ENCODE measurements at places on chromosomes 5 and 9. TPM values are rescaled to one million over a fixed set of nuclear protein-coding genes. Genes with fewer than 3 reads are reported as not detected.

DNA sequence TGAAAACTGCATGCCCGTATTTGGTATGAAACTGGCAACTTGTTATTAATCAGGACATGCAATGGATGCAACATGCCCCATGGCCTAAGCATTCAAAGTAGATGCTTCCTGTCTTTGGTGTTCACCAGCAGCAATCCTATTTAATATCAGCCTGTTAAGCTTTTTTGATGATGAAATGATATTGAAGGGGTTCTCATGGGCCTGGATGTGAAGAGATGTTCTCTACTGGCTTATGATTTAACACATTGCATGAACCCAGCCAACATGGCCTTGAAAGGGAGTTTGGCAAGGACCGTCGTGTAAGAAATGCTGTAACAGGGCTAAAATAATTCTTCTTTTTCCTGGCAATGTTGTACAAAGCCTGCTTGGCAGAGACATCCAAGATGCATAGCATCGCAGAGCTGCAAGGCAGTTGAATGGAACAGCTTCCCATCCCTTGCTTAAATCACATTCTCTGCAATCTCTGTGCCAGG lies 111.2 kb downstream of the SMARCA2 start:
- no peak for DNase-seq

DNA sequence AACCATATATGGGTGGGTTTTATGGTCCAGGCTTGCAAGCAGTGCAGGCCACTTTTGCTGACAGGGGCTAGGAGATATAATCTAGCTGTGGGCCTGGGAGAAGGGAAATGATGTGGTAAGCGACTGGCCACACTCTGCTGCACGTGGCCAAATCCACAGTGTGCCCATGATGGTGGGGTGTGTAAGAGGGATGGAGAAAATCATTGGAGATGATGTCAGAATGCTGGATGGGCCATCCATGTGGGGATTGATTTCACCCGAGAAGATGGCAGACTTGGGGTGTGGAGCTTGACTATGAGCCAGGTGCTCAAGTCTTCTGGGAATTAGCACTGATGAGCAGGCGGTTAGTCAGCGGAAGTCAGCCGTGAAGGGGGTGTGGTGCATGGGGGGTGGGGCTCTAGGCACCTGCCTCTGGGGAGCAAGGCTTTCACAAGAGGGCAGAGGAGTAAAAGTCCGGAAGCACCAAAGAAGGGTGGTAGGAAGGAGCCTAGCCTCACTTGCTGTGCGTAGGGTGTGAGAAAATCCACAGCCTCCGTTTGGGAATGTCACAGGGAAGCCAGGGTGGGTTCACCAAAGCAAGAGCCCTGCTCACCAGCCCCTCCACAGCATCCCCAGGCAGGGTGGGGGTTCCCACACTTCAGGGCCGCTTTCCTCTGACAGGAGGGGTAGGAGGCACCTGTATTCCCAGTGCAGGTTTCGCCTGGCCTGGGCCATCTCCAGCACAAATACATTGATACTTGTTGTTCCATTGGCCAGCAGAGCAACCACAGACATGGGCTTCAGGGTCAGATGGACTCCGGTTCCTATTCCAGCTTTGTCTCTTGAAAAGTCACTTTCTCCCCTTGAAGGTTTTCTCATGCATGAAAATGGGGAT lies 44.5 kb upstream of the ANGPTL2 start:
- peak; percentile 26 for DNase-seq

DNA sequence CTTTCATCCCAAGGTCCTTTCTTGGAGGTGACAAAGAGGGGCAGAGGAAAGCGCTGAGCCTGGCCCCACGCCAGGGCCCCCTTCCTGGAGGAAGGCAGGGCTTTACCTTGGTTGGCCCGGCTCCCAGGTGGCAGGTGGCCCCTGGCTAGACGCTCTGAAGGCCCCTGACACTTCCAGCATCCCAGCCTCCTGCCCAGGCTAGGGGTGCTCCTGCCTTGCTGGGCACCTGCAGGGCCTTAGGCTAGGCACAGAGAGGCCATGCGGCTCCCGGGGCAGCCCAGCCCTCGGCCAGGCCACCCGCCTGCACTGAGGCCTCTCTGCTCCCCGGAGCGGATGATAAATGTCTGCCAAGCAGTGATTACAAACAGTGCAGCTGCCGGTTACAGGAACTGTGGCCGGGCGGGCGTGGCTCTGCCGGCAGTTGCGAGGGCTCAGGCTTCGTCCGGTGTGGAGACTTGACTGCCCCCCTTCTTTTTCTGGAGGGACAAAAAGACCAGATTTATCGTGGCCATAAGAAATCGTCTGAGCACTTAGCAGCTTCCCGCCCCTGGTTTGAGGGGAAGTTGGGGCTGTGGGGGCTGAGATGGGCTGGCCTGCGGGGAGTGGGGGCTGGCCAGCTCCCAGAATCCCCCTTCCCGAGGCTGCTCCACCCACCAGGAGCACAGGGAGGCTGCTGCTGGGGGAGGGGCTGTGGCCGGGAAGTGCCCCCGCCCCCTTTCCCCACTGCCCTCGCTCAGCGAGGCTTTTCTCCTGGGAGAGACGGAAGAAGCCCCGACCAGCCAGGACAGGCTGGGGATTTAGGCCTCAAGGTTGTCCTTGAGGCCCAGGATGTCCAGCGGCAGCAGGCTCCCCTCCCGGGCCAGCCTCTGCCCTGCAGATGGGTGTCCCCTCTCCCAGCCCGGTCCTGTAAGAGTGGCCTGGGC lies 31.6 kb upstream of the UBAC1 start:
- peak; percentile 80 for DNase-seq

DNA sequence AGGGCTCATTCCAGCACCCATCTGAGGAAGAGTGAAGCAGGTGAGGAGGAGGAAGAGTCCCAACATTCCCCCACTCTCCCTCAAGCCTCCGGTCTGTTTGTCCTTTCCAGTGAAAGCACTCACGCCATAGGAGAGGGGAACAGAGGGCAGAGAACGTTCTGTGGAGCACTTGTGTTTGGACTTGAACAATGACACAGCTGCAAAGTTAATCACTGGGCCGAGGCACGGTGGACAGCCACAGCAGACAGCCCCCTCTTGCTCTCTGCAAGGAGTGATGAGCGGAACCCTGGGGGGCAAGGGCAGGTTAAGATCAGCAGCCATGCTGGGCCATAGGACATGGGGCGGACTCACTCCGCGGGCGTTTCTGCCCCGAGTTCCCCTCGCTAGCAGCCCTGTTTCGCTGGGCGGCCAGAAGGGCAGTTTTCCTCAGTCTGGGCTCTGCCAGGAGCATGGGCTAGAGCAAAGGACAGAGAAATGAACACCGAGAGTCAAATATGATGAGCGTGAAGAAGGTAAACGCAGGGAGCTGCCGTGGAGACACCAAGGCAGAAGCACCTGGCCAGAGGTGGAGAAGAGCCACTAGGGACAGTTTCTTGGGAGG lies 185.7 kb downstream of the GAPVD1 start:
- DNase-seq = no peak

DNA sequence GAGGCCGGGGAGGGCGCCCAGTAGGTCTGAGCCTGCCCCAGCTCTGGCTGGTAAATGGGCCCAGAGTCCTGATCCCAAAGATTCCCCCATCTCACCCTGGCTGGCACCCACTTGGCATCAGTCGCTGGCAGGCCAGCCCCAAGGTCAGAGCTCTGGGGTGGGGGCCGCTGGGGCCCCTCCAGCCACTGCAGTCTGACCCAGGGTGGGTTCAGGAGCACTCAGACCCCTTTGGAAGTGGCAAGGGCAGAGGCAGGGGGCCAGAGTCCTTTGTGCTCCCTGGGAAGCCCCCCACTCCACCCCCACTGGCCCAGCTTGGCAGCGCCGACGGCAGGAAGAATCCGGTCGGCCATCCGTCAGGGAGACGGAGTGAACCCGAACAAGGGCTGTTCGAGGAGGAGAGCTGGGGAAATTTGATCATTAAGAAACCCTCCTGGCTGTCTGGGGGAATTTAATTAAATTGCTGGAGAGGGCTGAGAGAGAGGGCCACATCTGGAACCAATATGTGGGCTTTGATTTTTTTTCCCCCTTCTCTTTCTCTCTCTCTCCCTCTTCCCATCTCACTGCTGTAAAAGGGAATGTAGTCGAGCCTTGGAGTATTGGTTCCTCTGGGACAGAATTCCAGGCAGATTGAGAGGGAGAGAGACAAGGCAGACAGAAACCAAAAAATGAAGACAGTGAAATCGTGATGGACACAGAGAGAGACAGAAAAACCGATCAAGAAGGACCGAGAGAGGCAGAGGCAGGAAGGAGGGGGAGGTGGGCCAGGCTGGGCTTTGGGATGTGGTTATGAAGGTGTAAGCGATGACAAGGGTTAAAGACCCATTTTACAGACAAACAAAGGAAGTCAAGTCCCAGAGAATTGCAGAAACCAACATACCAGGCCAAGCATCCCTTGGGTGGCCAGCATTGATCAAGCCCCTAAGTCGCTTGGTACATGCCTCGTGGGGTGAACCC lies 8.1 kb upstream of the ASB6 start:
- no peak for DNase-seq

- no peak for DNase-seq
These were observed 47.7 kb upstream of the TCERG1 start for GRCh38 chr5:146399481-146399880.

Gene AGXT2
- total RNA-seq = not detected

Gene CDO1
- 0.40 TPM for total RNA-seq
